Stomach (tissue), 19 donors: ENCODE measurements at places on chromosomes 12 and 14. TPM values are rescaled to one million over a fixed set of nuclear protein-coding genes. Genes with fewer than 3 reads are reported as not detected.

The OR6C6 gene
- polyA plus RNA-seq, result not detected

The PAX9 gene
- not detected for polyA plus RNA-seq

The CCDC184 gene
- 1.1 TPM for polyA plus RNA-seq

The TPH2 gene
- not detected for polyA plus RNA-seq

The DBX2 gene
- not detected for polyA plus RNA-seq

The PTCSC3 gene
- polyA plus RNA-seq, result not detected

The ISM2 gene
- polyA plus RNA-seq, result not detected

The EPYC gene
- not detected for polyA plus RNA-seq

The EMP1 gene
- 6.2 TPM for polyA plus RNA-seq

The LRRC10 gene
- not detected for polyA plus RNA-seq

The LTBR gene
- 47.3 TPM for polyA plus RNA-seq

The PMEL gene
- polyA plus RNA-seq, result 2.1 TPM

The TTLL5 gene
- 11.9 TPM for polyA plus RNA-seq

The PIWIL1 gene
- not detected for polyA plus RNA-seq

The SLC17A8 gene
- polyA plus RNA-seq, result not detected

The GALNT9 gene
- polyA plus RNA-seq, result 0.19 TPM

The C2CD5 gene
- 31.6 TPM for polyA plus RNA-seq

The GRIP1 gene
- polyA plus RNA-seq, result 1.4 TPM

The C3AR1 gene
- 6.1 TPM for polyA plus RNA-seq

The COPS7A gene
- polyA plus RNA-seq, result 51.6 TPM

The ATF7 gene
- 20.9 TPM for polyA plus RNA-seq

The ASPG gene
- polyA plus RNA-seq, result 0.12 TPM

The MARK3 gene
- polyA plus RNA-seq, result 61.8 TPM

The ESR2 gene
- not detected for polyA plus RNA-seq

The EID3 gene
- 1.6 TPM for polyA plus RNA-seq

The CCDC177 gene
- polyA plus RNA-seq, result not detected

The SDR9C7 gene
- not detected for polyA plus RNA-seq

The PRIMA1 gene
- 3.8 TPM for polyA plus RNA-seq

The STON2 gene
- polyA plus RNA-seq, result 1.4 TPM

The SCYL2 gene
- 11.8 TPM for polyA plus RNA-seq

The MIP gene
- polyA plus RNA-seq, result not detected

The CAPZA3 gene
- 2.1 TPM for polyA plus RNA-seq

The KRT6A gene
- 9.8 TPM for polyA plus RNA-seq

The ANO2 gene
- 0.61 TPM for polyA plus RNA-seq

The CHPT1 gene
- polyA plus RNA-seq, result 53.9 TPM

The ETFBKMT gene
- 2.4 TPM for polyA plus RNA-seq

The PSMC1 gene
- 97.2 TPM for polyA plus RNA-seq

The OS9 gene
- polyA plus RNA-seq, result 85.8 TPM

The STYK1 gene
- polyA plus RNA-seq, result 4.3 TPM

The AHSA1 gene
- 78.5 TPM for polyA plus RNA-seq

The RPL10L gene
- polyA plus RNA-seq, result not detected
